ENCODE measurements at places on chromosomes 3 and 15.

DNA sequence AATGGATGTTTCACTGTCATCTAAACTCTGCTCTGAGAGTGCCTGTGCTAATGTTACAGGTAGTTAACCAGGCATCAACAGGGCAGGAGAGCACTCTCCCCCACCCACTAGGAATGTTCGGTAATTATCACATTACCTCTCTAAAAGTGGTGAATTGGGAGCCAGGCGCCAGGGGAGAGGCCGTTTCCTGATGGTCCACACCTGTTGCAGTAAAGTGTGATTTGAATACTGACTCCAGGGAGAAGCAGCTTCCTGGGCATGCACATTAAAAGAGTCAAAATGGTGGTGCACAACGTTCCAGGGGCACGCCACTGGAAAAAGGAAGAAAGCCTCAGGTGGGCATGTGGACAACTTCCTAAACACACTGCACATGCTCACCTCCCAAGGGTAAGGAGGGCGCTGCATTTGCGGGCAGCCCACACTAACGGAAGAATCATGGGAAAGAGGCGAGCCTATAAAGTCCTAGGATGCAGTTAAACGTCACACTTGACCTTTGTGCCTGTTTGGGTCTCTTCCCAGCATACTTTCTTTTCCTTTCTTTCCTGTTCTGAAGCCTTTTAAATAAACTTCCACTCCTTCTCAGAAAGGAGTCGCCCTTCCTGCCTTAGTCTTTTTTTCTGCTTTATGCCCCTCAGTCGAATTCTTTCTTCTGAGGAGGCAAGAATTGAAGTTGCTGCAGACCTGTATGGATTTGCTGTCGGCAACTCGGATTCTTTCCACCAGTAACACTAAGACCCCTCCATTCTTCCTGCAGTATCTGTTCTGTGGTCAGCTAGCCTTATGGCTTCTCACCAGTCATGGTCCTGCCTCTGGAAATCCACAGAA is 28.9 kb upstream of the GPD1L start:
- no peak for DNase-seq

- DNase-seq: no peak
Measured at GRCh38 chr3:60829058-60829457, 422.2 kb downstream of the FHIT start.

DNA sequence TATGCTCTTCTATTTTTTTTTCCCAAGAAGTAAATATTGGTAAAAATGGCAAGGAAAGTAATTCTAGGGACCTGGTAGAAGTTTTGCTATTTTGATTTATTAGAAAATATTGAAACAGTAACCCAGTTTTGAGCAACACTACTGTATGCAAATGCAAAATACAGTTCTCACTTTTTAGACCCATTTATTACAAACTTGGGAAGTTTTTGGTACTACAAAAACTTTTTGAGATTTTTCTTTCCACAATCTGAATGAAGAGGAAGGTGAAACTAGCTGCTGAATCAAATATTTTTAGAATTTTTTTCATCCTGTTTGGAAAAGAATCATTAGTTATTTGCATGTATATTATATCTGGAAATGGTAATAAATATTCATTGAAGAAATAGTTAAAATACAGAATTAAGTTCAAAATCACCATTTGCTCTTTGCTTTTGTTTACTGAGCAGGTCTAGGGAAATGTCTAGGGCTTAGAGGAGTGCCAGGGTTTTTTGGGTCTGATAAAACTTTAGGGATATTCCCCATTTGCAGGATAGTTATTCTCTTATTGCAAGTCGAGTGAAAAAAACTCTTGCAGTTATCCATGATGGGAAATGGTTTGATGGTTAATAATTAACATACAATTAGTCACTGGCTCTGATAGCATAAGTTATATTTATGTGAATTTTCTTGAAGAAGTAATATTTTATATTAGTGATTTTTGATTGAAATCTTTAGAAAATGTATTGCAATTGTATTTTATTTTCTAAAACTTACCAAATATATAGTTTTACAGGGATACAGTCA is 47.0 kb downstream of the TCF12 start:
- no peak for DNase-seq

DNA sequence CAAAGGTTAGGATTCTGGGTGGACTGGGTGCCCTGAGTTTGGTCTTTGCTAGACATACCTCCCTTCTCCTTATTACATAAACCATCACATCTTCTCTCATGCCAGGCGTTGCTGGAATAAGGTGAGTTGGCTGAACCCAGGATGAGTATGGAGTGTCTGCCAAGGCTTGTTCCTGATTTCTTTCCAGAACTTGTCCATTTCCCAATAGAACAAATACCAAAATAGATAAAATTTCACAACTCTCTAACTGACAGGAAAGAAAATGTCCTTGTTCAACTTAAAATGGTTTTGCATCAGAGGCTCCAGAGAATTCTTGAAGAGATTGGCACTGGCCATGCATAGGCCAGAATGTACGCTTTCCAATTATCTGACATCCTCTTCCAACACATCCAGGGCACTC is 291.9 kb downstream of the IGSF11 start:
- DNase-seq: no peak

GRCh38 chr15:85752491-85752961 is 42.2 kb downstream of the KLHL25 start:
- no peak for DNase-seq

DNA sequence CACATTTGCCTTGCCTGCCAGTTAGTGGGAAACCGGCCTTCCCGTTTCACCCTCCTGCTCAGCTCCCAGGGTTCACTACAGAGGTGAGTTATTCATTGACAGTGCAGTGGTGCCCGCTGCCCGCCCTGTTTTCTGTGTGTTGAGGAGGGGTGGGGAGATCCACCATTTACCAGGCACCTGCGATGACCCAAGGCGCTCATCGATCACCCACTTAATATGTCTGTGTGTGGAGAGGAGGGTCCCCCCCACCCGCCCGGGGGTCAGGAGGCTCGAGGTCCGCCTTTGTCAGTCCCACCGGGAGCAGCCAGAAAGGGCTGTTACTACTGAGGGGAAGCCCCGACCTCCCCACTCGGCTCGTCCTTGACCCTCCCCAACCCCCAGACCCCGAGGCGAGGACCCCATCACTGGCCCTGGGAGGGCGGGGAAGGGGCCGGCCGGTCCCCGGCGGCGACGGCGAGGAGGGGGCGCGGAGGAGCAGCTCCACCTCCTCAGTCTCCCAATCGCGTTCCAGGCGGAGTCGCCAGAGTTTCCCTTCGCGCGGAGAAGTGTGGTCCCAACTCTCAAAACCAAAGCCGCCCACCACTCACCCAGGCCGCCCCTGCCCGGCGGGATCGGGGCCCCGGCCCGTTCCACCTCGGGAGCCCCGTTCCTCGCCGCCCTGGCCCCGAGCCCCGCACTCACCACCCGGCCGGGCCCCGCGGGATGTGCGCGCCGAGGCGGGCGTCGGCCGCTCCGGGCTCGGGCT is 1.1 kb downstream of the PLXNB1 start:
- no peak for DNase-seq

DNA sequence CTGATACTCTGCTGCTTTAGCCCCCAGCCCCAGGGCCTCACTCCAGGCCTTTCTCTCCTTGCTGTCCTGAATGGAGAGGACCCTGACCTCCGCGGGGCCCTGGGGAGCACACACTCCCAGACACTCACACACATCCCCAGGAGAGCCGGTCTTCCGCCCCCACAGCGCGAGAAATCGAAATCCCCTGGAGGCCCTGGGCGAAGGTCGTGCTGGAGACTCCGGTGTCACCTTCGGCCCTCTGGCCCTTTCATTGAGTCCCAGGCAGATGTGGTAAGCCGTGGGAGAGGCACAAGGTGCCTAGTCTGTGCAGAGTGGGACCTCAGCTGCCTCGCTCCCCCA is 848 bp upstream of the GOLGA8B start:
- DNase-seq: no peak

DNA sequence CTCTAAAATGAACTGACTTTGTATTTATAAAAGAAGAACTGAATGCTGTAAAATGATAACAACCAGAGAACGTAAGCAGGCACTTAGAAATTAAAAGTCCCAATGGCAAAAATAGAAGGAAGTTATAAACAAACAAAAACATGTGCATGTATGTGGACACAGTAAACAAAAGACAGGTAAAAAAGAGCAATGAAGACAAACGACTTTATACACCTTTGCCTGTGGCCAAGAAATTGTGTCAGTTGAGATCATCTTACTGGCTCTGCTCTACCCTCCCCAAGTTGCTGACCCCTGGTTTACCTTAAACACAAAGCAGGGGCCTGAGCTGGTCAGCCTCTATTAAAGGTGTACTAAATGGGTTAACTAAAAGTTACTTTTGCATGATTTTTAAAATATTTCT is 41.7 kb upstream of the GP5 start:
- DNase-seq: no peak

GRCh38 chr15:70170096-70170699 is 72.5 kb upstream of the TLE3 start:
- DNase-seq: no peak

DNA sequence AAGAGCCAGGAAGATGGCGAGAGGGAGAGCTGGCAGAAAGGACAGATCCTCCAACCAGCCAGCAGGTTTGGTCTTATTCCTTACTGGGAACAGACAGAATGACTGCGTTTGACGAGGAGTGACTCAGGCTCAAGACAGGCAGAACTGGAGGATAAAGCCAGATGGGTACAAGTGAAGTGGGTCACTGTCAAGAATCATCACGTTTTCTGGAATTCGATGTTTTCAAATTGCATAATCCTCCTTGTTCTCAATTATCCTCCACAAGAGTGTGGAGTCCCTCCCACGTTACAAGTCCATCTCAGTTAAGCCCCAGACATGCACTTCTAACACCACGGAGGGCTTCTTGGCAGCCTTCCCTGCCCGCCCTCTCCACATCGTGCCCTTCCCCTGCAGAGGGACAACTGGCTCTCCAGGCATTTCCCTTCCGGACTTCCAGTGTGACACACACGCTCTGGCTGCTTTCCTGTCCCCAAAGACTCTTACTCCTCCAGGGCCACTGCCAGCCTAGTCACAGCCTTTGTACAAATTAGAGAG is 183.1 kb downstream of the CHST2 start:
- DNase-seq: no peak

DNA sequence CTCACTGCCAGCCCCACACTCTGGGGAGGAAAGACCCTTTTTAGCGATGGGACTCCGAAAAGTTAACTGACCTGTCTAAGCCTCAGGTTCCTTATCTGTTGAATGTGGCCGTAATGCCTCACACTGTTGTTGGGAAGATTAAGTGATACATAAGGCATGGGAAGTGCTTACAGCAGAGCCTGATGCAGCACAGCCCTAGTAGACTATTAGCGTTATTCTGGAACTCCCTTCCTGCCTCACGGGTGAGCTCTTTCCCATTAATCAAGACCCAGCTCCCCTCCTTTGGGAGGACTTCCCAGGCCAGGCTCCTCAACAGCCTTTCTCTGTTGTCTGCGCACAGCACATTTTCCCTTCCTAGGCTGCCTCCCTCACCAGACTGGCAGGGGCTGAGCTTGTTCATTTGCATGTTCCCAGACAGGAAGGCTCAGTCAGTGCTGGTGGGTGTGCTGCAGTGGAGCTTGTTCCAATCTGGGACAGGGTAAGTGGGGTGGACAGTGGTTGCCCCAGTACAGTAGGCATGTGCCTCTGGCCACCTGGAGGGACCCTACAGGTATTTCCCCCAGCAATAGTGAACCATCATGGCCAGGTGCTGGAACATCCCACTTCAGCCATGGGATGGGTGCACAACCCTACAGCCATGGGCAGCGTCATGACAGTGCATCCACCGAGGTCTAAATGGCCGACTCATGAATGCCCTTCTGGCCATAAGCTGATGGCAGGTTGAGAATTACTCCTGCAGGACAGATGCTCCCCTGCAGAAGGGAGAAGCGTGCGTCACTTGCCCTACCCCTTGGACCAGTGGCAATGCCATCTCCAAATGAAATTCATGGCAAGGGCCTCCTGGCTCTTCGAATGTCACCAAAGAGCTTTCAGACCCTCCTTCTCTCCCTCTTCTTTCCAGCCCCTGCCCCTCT is 5.8 kb upstream of the PSTPIP1 start:
- no peak for DNase-seq
